ENCODE measurements at places on chromosomes 7 and 10.

GRCh38 chr10:129725011-129725410 is 239.1 kb downstream of the EBF3 start:
- DNase-seq: no peak

DNA sequence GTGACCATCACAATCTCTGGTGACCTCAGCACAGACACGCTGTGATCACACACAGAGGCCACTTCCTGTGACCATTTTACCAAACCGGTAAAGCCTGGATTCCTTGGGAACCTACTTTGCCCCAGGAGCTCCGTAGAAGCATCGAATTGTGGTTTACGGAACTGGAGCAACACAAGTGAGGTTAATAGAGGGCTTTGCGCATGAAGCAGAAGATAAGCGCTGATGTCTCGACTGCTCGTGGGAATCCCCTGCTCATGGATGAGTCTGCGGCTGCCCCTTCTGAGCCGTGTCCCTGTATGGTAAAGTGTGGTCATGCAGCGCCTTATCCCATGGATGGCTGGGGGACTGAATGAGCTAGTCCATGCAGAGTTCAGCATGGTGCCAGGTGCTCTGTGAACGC is 53.6 kb downstream of the VIPR2 start:
- DNase-seq: no peak

DNA sequence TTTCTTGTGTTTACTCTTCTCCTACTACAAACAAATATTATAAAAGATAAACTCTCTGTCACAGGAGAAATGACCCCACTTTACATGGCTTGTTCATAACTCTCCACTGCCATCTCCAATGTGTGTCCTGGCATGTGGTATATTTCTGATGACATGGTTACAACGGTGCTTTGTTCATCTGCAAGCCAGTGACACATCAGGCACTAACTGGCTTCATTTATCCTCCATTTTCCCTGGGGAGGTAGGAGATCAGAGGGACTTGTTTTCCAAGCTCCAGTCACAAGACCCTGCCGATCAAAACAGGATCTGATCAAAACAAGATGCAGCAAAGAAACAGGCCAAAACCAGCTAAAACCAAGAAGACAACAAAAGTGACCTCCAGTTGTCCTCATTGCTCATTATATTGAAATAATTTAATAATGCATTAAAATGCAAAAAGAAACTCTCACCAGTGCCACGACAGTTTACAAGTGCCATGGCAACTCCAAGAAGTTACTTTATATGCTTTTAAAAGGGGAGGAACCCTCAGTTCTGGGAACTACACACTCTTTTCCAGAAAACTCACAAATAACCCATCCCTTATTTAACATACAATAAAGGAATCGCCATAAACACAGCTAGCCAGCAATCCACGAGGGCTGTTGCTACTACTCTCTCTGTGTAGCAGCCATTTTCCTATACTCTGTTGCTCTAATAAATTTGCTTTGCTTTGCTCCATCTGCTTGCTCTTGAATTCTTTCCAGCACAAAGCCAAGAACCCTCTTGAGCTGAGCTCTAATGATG is 224.2 kb downstream of the XPNPEP1 start:
- no peak for DNase-seq

GRCh38 chr7:105980645-105981396 is 17.8 kb downstream of the CDHR3 start:
- no peak for DNase-seq

GRCh38 chr10:73863039-73863817 is 11.1 kb downstream of the CAMK2G start:
- no peak for DNase-seq
